ENCODE measurements at places on chromosomes 12 and 14. TPM values are rescaled to one million over a fixed set of nuclear protein-coding genes. Genes with fewer than 3 reads are reported as not detected.

DNA sequence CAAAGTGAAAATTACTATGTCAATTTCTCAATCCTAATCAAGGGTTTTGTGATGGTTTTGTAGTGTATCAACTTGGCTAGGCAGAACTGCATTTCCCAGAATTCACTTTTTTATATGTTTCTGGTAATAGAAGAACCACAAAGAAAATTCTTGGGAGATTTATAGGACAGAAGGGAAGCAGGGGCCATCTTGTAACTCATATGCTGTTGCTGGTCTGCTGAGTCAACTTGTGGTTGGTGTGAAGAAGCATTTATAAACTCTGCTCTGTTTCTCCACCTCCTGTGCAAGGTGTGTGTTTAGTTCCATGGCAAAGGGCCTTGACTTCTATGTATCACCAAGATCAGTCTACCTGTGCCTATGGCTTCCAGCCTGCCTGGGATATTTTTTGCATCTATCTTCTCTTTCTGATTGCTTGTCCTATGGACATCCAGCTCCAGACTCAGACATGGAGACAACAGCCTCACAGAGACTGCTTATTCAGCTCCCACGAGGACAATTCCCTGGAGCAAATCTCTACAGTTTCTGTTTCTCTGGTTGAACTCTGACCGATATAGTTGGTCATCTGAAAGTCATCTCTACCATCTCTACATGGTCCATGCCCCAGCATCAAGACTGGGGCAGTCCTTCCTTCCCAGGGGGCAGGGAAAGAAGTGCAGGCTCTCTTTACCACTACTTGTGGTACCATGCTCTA lies 364.3 kb upstream of the DDHD1 start:
- DNase-seq, result peak; percentile 59

GRCh38 chr12:128715485-128715884 lies 108.3 kb downstream of the SLC15A4 start:
- no peak for DNase-seq

DNA sequence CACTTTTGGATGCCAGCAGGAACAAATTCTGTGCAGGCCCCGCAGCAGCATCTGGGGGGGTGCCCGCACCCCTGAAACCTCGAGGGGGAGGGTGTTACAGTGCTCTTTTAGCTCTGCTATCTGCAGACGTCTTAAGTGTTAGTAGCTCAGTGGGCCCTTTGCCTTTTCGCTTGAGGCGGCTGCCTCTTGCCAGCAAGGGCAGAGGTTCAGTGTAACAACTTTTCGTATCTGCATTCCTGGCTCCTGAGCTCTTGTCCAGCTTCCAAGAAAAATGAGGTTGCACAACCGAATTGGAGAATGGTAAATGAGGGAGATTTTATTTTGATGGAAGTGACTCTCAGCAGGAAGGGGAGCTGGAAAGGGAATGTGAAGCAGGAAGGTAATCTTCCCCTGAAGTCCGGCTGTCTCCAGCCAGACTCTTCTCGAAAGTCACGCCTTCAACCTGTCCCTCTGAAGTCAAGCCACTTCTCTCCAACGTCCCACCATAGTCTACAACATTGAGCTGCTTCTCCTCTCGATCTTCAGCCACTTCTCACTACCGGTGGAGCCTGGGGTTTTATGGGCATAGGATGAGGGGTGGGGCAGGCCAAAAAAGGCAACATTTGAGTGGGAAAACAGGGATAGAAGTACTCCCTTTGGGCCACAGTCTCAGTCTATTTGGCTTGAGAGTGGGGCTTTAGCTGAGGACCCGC lies 17.8 kb downstream of the TAS2R50 start:
- peak; percentile 76 for DNase-seq

- peak; percentile 33 for DNase-seq
Observed at GRCh38 chr12:99130808-99131553, 485.9 kb downstream of the APAF1 start.

DNA sequence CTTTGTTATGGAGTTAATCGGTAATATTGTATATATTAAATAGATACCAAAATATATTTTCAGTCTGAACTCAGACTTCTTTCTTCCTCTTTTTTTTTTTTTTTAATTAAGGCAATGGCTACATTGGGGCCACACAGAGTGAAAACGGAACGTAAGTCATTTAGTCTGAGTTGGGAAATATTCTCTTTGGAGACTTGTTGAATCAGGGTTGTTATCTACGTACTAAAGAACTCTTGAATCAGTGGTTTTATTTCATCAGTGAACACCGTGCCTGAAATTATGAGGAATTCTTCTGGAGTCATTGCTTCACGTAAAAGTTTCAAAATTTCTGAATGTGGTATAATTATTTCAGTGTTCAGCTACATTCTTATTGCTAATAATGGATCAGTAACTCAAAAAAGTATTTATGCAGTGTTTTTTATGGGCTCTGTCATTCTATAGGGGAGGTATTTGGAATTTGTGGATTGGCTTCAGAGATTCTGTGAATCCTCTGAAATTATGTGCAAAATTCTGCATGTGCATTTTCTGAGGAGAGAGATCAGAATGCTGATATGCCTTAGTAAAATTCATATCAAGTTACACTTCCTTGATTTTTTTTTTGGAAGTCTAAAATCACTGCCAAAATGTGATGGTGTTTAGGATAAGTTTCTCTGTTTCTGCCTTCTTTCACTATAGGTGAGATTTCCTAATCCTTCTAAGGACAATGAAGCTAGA lies 39.6 kb downstream of the BRMS1L start:
- DNase-seq, result no peak

PLEKHH1 gene
- total RNA-seq, result 0.33 TPM

GRCh38 chr12:123106640-123107359 lies 44.1 kb downstream of the PITPNM2 start:
- DNase-seq, result no peak

NRL gene
- 0.77 TPM for total RNA-seq

LIN7A gene
- 9.5 TPM for total RNA-seq

DNA sequence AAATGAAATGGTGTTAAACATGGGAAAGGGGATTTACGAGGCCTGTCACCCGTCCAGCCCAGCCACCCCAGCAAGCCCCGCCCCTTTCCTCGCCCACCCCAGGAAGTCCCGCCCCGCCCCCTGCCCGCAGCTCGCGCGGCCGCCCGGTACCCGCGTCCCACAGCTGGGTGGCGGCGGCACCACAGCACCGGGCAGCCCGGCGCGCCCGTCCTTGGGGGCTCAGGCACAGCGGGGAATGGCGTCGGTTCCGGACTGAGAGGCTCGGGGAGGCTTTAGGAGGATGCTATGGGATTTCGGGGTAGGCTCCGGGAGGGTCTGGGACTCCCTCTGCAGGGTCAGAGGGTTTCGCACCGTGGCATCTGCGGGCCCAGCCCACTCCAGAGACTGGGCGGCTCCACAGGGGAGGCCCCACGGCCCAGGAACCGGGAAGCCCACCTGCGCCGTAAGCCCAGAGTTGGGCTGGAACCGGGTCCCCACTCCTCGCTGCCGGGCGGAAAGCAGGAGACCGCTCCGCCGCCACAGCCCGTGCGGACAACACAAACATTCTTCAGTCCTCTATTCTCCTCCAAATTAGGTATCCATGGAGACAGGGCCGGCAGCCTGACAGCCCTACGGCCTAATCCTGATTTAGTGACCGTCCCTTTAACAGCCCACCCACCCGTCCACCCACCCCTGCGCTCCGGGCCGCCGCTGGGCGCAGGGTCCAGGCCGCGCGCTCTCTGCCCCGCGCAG lies 1.4 kb downstream of the FIGNL2 start:
- DNase-seq, result peak; percentile 35

Data from fibroblast of lung (primary cell).